Stomach (tissue), 19 donors: ENCODE measurements at places on chromosomes 4 and X. TPM values are rescaled to one million over a fixed set of nuclear protein-coding genes. Genes with fewer than 3 reads are reported as not detected.

MAGEA9 gene
- not detected for total RNA-seq

CASP3 gene
- total RNA-seq, result 17.9 TPM

REPS2 gene
- total RNA-seq, result 6.1 TPM

TMSB15B gene
- total RNA-seq, result 3.8 TPM

SYAP1 gene
- 37.6 TPM for total RNA-seq

- DNase-seq, result no peak
Observed at GRCh38 chr4:11404431-11404830, 24.3 kb downstream of the HS3ST1 start.

- DNase-seq, result no peak
Observed at GRCh38 chr4:147207911-147208310, 262.2 kb upstream of the TTC29 start.

DNA sequence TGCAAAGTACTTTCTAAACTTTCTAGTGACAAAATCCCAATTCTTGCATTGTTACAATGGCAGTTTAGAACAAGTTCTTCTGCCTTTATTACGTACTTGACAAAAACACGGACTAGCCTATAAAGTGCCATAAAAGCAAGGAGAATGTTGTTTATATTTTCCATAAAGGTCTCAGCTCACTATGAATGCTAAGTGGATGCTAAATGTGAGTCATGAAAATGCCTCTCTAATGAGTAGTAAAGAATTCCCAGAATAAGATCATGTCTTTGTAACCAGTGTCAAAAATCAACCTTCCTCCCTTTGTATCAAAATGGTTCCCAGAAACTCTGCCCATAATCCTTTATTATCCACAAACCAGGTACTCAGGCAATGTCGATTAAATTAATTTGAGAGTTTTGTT lies 539.8 kb upstream of the SLIT2 start:
- no peak for DNase-seq

DNA sequence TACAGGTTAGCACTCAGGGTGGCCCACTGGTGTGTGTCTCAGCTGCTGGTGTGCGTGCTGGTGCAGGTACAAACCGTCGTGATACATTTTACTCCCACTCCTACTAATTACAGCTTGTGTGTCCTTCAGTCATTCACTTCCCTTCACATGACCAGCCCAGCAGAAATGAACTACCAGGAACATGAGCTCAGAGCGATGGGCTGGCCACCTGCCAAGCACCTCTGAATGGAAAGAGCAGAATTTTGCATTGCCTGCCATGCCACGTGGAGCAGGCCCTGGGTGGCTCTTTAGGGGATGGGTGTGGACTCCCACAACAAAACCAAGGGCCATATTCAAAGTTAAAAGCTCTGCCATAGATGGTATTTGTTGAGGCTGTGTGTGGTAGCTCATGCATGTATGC lies 58.9 kb upstream of the PGM2 start:
- peak; percentile 77 for DNase-seq

DNA sequence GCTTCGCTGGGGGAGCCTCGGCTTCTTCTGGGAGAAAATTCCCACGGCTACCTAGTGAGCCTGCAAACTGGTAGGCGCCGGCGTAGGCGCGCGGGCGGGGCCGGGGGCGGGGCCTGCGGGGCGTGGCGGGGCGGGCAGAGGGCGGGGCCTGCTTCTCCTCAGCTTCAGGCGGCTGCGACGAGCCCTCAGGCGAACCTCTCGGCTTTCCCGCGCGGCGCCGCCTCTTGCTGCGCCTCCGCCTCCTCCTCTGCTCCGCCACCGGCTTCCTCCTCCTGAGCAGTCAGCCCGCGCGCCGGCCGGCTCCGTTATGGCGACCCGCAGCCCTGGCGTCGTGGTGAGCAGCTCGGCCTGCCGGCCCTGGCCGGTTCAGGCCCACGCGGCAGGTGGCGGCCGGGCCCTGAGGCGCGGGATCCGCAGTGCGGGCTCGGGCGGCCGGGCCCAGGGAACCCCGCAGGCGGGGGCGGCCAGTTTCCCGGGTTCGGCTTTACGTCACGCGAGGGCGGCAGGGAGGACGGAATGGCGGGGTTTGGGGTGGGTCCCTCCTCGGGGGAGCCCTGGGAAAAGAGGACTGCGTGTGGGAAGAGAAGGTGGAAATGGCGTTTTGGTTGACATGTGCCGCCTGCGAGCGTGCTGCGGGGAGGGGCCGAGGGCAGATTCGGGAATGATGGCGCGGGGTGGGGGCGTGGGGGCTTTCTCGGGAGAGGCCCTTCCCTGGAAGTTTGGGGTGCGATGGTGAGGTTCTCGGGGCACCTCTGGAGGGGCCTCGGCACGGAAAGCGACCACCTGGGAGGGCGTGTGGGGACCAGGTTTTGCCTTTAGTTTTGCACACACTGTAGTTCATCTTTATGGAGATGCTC lies at the start of gene HPRT1:
TSS of gene HPRT1 (plus strand) at position 161 of the 857 bp plus-strand sequence. CDS start at position 308, 147 bp downstream.
- peak; percentile 93 for DNase-seq

DNA sequence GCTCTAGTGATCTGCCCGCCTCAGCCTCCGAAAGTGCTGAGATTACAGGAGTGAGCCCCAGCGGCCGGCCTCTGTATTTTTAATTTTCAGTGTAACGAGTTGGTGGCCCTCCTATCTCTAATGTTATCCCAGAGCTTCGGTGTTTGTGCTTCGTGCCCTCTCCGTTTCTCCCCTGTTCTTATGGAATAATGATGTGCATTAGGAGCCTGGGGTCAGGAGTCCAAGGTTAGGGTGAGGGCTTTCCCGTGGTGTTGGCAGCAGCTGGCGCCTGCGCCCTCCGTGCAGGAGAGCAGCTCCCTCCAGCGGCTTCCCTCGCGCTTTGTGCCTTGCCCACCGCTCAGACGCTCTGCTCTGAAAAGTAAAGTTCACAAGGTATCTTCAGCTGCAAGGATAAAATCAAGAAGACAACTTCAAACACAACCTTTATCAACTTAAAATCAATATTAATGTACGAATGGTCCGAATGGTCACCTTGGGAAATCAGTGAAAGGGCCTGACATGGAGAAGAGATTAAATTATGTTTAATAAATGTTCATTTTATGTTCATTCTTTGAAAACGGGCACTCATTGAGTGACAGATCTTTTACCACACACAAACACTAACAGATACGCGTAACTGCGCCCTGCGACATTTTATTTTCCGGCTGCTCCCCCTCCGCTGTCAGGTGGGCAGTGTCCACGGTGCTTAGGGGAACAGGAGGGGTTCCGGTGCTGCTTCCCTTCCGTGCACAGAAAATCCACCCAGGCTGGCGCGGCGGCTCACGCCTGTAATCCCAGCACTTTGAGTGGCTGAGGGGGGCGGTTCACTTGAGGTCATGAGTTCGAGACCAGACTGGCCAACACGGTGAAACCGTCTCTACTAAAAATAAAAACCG lies 62.4 kb downstream of the TRAPPC11 start:
- DNase-seq, result peak; percentile 79

- no peak for DNase-seq
Observed at GRCh38 chr4:20317424-20317985, 65.8 kb downstream of the SLIT2 start.
